ENCODE measurements at places on chromosomes 11 and 22.

- no peak for DNase-seq
Observed at GRCh38 chr11:23079382-23079813, 219.1 kb upstream of the CCDC179 start.

DNA sequence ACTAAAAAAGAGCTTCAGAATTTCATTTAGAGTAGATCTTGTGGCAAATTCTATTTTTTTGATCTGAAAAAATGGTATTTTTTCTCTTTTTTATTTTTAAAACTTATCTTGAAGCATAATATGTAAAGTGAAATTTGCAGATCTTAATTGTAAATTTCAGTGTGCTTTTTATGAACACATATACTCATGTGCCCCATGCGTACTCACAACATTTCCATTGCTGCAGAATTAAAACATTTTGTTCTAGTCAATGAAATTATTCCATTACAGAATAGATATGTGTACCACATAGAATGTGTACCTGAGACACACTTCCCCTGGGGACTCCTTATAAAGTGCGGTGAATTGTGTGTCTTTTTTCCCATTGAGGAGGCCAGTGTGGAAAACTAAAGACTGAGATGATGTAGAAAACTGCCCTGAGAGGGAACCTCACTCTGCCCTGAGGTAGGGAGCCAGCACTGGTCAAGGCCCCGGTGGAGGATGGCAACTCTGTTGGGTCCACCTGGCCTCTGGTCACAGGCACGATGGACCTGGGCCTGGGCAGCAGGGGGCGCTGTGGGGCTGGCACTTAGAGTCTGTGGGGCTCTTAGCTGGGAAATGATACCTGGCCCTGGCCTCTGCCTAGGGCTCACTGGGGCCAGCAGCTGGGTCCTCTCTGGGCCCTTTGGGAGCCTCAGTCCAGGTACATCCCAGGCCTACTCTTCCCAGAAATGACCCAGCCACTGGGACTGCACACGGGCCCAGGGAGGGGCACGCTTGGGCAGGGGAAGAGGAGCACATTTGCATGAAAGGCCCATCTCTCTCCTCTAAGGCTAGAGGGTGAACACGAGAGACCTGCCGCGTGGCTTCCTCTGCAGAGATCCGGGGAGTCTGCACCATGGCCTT, 77.9 kb upstream of the TOP3B start:
- DNase-seq = no peak

DNA sequence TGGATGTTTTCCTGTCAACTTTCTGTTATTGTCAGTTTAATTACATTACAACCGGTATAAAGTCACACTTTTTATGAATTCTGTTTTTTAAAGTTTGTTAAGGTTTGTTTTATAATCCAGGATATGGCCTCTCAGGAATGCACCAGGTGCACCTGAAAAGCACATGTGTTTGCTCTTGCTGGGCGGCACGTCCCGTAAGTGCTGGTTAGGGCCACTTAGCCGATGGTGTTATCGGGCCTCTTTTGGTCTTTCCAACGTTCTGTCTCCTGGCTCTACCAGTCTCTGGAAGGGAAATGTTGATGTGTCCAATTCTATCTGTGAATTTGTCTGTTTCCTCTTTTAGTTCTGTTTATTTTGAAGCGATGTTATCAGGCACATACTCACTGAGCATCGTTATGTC, 695.7 kb downstream of the BRD1 start:
- DNase-seq = no peak

GRCh38 chr22:23569716-23570115, 10.4 kb downstream of the IGLL1 start:
- DNase-seq = no peak

GRCh38 chr11:29361369-29361768, 655.5 kb downstream of the KCNA4 start:
- DNase-seq = no peak

DNA sequence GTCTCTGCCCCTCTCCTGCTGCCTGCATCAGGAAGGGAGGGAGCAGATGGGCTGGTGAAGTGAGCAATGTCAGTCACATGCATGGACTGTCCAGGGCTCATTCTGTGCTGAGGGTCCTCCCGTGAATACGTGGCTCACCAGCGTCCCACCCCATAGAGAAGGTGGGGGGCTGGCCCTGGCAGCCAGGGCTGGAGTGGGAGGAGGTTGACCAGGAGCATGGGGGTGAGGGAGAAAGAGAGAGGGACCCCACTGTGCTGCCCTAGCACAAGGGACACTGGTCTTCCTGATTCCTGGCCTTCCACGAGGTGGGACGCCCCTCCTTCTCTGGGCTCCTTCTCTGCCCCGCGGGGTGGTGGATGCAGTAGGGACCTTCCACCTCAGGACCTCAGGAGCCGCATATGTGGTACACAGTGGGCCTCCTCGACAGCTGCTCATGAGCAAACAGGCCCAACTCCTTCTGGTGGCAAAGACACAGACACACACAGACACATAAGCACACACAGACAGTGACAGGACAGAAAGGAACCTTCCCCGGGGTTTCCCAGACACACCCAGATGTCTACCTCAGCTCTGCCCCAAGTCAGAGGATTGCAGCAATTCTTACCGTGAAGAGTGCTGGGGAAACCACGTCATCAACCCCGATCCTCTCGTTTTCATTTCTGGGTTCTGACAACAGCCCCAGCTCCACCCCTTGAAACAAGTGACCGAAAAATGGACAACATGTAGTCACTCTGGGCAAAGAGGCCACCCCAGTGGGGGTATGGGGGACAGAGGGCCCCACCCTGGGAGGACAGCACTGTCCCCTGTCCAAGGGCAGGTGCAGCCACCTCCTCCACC, 3.6 kb upstream of the APOBEC3A start:
- no peak for DNase-seq

GRCh38 chr11:69377953-69378302, 84.0 kb downstream of the MYEOV start:
- peak; percentile 16 for DNase-seq

- DNase-seq = no peak
Observed at GRCh38 chr11:97883086-97883485, 1137.7 kb upstream of the CNTN5 start.

GRCh38 chr11:69286374-69287371, 7.3 kb upstream of the MYEOV start:
- no peak for DNase-seq

DNA sequence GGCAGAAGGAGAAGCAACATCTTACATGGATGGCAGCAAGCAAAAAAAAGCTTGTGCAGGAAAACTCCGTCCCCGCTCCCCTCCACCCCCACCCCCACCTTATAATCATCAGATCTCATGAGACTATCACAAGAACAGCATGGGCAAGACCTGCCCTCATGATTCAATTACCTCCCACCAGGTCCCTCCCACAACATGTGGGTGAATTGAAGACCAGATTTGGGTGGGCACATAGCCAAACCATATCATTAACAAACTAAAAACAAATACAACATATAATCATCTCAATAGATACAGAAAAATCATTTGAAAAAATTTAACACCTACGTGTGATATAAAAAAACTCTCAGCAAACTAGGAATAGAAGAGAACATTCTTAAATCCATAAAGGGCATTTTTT, 88.8 kb downstream of the BUD13 start:
- DNase-seq = no peak

- DNase-seq = no peak
Observed at GRCh38 chr11:2824851-2825250, 60.7 kb downstream of the CDKN1C start.

- peak; percentile 43 for DNase-seq
Observed at GRCh38 chr11:17459236-17459896, 17.3 kb downstream of the ABCC8 start.

- no peak for DNase-seq
Observed at GRCh38 chr11:4665424-4665823, 21.6 kb downstream of the OR51E1 start.

GRCh38 chr22:42544686-42545085, 9.1 kb upstream of the SERHL2 start:
- no peak for DNase-seq

GRCh38 chr22:47172771-47173534, 410.5 kb downstream of the TBC1D22A start:
- no peak for DNase-seq

GRCh38 chr11:1937616-1938342, 9.4 kb upstream of the MRPL23 start:
- DNase-seq = no peak

DNA sequence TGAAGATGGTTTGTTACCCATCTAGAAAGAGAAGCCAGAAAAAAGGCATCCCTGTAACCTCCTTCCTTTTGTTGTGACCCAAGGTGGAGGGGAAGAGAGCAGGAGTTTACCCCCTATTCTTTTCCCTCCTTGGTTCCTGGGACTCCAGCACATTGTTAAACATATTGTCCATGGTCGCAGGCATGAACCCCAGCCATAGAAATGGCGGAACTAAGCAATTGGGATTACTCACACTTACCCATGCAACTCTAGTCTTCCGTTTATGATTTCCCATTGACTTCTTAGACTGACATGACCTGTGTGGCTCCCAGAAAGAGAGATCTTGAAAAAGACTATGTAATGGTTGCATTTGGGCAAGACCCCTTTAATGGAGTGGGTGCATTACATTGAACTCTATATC, 45.4 kb downstream of the OR4C46 start:
- DNase-seq = no peak

- no peak for DNase-seq
Observed at GRCh38 chr11:30553521-30554110, 32.5 kb downstream of the MPPED2 start.

- no peak for DNase-seq
Observed at GRCh38 chr22:38456841-38457699, 2.1 kb upstream of the KCNJ4 start.

- no peak for DNase-seq
Observed at GRCh38 chr11:35343033-35343598, 76.2 kb downstream of the SLC1A2 start.

DNA sequence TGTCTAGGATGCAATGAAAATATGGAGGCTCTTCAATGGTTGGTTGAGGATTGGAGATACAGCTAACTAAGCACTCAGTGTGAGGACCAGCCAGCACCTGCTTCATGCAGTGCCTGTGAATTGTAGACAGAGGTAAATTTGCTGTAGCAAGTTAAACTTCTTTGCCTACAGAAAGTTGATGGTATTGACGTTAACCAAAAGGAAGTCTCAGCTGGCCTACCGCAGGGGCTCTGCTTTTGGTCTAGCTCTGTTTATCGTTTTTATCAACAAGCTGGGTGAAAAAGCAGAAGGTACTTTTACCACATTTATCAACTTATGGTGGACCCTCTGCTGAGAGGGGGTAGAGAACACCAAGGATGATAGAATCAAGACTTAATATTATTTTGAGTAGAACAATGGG, 51.6 kb downstream of the GRAMD1B start:
- no peak for DNase-seq

DNA sequence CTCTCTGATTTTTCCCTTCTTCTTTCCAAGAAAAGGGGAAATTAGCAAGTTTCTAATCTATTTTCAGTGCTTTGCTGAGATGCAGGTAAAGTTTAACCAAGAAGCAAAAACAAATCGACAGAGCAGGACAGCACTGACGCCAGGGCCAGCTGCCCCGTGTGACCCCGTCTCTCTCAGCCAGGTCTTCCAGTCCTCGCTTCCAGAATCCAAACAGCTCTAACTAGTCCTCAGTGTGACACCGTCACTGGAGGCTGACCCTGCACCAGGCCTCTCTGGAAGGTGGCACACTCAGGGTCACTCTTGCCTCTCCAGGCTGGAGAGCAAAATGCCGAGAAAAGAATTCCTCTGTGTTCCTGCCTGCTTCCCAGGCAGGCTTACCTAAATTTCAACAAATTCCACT, 44.8 kb downstream of the SHANK2 start:
- no peak for DNase-seq

DNA sequence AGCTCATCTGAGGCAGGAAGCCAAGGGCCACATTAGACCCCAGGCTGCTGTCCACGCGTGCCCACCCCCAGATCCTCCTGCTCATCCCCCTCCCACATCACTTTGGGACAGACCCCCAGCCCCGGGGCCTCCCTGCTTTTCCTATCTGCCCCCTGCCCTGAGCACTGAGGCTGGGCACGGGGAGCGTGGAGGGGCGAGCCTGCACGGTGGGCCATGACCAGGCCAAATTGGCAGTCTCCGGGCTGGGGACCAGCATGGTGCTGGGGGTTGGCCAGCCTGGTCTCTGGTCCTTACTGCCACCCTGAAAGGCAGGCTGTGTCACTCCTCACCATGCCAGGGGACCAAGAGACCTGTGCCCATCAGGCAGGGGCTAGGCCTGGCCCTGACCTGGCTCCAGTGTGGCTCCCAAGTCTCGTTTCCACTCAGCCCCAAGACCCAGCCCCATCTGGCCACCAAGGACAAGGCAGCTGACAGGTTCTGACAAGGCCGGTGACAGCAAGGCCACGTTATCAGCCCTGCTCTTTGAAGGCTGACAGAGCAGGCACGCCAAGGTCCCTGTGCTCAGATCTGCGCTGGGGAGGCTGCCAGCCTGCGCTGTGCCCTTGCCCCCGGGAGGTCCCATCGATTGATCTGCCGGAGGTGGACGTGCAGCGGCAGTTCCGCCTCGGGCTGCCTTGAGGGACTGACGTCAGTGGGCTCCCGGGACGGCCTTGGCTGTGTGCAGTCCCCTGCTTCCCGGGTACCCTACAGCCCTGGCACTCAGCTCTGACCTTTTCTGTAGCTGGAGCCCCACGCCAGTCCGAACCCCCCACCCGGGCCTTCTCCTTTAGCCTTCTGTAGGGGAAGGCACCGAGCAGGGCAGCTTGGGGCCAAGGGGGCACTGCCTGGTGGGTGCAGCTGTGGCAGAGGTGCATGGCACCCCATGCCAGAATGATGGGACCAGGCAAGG, 3.6 kb downstream of the TNNI2 start:
- DNase-seq = no peak

DNA sequence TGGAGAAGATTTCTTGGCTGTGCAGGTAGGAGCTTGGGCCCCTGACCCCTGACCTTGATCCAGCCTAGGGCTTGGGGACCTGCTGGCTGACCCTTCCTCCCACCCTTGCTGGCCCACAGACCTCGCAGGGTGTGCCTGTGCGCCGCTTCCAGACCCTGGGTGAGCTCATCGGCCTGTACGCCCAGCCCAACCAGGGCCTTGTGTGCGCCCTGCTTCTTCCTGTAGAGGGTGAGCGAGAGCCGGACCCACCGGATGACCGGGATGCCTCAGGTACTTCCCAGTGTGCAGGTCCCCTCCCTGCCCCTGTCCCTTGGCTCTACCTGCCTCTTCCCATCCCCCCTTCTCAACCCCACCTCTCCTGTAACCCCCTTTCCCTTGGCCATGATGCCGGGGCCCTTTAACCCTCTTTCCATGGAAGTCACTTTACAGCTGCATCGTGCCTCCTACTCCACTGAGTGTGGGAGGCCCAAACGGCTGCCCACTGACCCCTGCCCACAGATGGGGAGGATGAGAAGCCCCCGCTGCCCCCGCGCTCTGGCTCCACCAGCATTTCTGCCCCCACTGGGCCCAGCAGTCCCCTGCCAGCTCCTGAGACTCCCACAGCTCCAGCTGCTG, 3.8 kb downstream of the INPPL1 start:
- DNase-seq = no peak

GRCh38 chr11:66002648-66003225, 434 bp downstream of the BANF1 start:
- peak; percentile 65 for DNase-seq

All from right hindlimb (tissue), 1 donor.